ENCODE measurements at places on chromosomes 3 and 15. TPM values are rescaled to one million over a fixed set of nuclear protein-coding genes. Genes with fewer than 3 reads are reported as not detected.

Gene GOLGA8K
- polyA plus RNA-seq = 0.74 TPM

Gene CASR
- polyA plus RNA-seq = 0.36 TPM

Gene VILL
- 4.2 TPM for polyA plus RNA-seq

Gene ZNF770
- polyA plus RNA-seq = 24.8 TPM

DNA sequence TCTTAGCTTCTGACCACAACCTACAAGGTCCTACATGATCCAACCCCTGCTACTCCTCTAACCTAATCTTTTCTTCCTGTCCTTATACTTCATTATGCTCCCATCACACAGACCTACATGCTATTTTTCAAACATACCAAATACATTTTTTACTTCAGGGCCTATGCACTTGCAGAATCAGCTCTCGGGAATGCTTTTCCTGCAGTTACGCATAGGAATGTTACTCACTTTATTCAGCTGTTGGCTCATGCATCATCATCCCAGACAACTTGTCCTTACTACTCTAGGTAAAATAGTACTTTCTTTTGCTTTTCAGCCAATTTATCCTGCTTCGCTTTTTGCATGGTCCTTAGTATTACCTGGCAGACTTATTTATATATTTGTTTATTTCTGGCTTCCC is 105.6 kb downstream of the OXSM start:
- H3K27ac ChIP-seq = no peak overlapping the region
- DNase-seq = no peak
- H3K36me3 ChIP-seq = no peaks in the 10 kb centered on the region

DNA sequence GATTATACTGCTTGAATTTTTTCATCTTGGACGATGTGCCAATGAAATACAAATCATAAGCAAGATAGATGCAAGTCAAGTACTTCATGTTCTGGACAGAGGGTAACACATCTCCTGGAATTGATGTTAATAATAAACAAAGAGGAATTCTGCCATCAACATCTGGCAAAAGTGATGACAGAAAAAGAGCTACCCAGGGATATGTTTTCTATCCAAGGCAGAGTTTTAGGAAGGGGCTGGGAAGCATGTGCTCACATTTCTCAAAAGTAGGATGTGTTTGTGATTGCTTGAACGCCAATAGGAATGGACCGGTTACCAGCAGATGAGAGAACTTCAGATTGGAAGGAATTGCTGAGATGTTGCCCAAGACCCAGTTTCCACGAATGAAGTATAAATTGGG is 242.6 kb upstream of the AGTR1 start:
- no peak for DNase-seq
- H3K4me3 ChIP-seq = no peak overlapping the region
- no peaks in the 10 kb centered on the region for H3K36me3 ChIP-seq

- H3K4me3 ChIP-seq = no peak overlapping the region
- no peaks in the 10 kb centered on the region for H3K36me3 ChIP-seq
Observed at GRCh38 chr15:101242160-101242998, 9.5 kb downstream of the CHSY1 start.

GRCh38 chr3:6449099-6449498 is 411.8 kb upstream of the GRM7 start:
- no peaks in the 10 kb centered on the region for H3K4me1 ChIP-seq
- no peak overlapping the region for H3K27ac ChIP-seq
- H3K4me3 ChIP-seq = no peak overlapping the region
- H3K36me3 ChIP-seq = no peaks in the 10 kb centered on the region
- no peaks in the 10 kb centered on the region for H3K27me3 ChIP-seq

DNA sequence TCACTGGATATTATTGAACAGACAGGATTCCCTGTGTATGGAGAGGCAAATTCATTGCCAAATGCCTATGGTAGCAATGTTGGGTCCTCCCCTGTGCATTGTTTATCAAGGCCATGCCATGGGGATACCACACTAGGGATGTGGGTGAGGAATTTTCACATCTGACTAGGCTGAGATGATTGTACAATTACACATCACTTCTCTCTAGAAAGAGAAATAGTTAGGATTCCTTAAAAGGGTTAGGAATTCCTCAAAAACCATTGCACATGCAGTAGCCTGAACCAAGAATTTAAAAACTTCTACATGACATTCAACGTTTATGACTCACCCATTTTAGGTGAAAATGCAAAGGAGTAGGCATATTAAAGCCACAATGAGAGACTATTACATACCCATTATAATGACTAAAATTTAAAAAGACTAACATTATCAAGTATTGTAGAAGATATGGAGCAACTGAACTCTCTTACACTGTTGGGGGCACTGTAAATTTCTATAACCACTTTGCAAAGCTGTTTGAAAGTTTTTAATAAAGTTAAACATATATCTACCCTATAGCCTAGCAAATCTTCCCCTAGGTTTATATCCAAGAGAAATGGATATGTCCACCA is 175.9 kb downstream of the THRB start:
- no peak overlapping the region for H3K4me3 ChIP-seq
- no peaks in the 10 kb centered on the region for H3K27me3 ChIP-seq
- no peak overlapping the region for H3K27ac ChIP-seq
- H3K4me1 ChIP-seq = 0 out of 2 replicates have a peak, but pooled peaks cover 2% of the 10 kb centered on the region
- no peak for DNase-seq
- no peaks in the 10 kb centered on the region for H3K36me3 ChIP-seq

DNA sequence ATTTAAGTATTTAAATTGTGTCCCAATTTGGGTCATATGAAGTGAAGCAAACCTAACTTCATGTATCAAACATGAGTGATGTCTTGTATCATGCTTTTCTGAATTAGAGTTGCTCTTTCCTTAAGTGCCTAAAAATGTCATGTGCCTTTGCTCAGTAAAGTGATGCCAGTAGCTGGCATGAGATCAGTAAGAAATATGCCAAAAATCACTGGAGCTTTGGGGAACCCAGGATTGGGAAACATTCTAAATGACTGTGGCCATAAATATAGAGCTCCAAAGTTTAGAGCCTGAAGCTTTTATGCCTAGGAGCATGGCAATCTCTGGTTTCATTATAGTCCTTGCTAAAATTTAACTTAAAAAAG is 33.8 kb downstream of the RBMS3 start:
- H3K27me3 ChIP-seq = no peaks in the 10 kb centered on the region
- H3K27ac ChIP-seq = no peak overlapping the region
- H3K36me3 ChIP-seq = no peaks in the 10 kb centered on the region
- H3K4me1 ChIP-seq = no peaks in the 10 kb centered on the region

- 0 out of 2 replicates have a peak, but pooled peaks cover 2% of the 10 kb centered on the region for H3K27me3 ChIP-seq
- H3K36me3 ChIP-seq = no peaks in the 10 kb centered on the region
- H3K27ac ChIP-seq = no peak overlapping the region
- peaks cover 5% of the 10 kb centered on the region for H3K4me1 ChIP-seq
- peak overlapping the region; percentile 64 for H3K4me3 ChIP-seq
Observed at GRCh38 chr15:99058421-99058870, 46.4 kb upstream of the SYNM start.

DNA sequence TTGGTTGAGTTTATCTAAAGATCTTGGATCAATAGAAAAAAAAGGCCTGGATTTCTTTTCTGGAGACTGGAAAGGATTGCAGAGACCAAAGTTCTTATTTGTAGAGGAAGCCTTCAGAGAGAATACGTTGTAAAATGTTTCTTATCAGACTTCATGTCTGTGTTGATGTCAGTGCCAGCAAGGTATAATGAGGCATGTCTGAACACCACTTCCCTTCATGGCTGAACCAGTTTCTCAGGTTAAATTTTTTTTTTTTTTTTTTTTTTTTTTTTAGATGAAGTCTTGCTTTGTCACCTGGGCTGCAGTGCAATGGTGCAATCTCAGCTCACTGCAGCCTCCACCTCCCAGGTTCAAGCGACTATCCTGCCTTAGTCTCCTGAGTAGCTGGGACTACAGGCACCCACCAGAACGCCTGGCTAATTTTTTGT is 17.8 kb upstream of the ZNF774 start:
- no peak overlapping the region for H3K27ac ChIP-seq
- H3K4me1 ChIP-seq = no peaks in the 10 kb centered on the region
- H3K36me3 ChIP-seq = no peaks in the 10 kb centered on the region
- H3K4me3 ChIP-seq = no peak overlapping the region
- DNase-seq = no peak

- H3K27me3 ChIP-seq = no peaks in the 10 kb centered on the region
- H3K4me3 ChIP-seq = no peak overlapping the region
- H3K4me1 ChIP-seq = peaks cover 15% of the 10 kb centered on the region
- peak overlapping the region; percentile 41 for H3K27ac ChIP-seq
Observed at GRCh38 chr15:61011576-61012336, 217.3 kb downstream of the RORA start.

- peaks cover 24% of the 10 kb centered on the region for H3K36me3 ChIP-seq
- peak overlapping the region; percentile 98 for H3K27ac ChIP-seq
- no peak for DNase-seq
- no peaks in the 10 kb centered on the region for H3K27me3 ChIP-seq
- peak overlapping the region; percentile 50 for H3K4me3 ChIP-seq
Observed at GRCh38 chr15:92903631-92903965, 3.5 kb downstream of the CHD2 start.
